ENCODE measurements at places on chromosomes 7 and 10.

DNA sequence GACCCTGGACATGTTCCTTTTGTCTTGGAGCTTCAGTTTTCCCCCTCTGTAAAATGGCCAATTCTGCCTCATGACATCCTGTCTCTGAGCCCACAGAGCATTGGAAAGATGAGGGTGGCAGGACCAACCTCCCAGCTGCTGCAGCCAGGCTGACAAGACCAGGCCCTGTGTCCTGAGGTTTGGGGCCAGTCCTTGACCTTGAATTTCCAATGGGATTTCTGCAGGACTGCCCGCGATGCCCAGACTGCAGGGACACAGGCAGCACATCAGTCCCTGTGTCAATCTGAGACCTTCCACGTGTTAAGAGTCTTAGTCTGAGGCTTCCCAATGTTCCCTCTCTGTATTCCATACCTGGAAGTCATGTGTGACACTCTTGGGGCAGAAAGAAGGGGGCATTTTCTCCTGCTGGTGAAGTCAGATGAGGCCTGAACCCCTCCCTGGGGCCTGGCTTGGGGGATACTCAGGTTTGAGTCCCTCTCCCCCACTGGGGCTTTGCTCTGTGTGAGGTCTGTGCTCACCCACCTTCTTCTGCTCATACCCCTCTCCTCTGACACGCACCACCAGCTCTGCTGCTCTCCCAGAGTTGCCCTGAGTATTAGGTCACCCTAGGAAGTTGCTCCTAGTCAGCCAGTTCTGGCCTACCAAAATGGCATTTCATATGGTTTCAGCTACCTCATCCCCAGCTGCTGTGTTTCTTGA lies 79.2 kb downstream of the ADCY1 start:
- DNase-seq: no peak

GRCh38 chr10:17216901-17217395 lies 11.1 kb upstream of the VIM start:
- DNase-seq: no peak

- DNase-seq: no peak
These were observed 74.9 kb upstream of the PCBD1 start for GRCh38 chr10:70963271-70963670.

DNA sequence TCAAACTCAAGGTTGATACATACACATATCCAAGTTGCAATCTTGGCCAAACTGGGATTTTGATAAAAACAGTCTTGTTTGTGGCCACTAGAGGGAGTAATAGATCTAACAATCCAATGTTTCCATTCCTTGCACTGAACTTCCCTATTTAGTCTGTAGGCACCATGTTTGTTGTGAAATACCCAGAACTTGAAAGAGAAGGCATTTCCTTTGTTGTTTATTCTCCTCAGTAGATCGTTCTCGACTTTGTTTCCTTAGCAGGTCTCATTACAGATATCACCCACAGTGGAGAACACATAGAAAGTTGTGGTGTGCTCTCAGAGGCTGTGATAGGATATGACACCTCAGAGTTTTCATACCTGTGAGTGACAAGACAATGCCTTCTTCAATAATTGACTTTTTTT lies 70.3 kb upstream of the MXI1 start:
- no peak for DNase-seq

- DNase-seq: no peak
These were observed 6.4 kb upstream of the MSS51 start for GRCh38 chr10:73439605-73440312.

DNA sequence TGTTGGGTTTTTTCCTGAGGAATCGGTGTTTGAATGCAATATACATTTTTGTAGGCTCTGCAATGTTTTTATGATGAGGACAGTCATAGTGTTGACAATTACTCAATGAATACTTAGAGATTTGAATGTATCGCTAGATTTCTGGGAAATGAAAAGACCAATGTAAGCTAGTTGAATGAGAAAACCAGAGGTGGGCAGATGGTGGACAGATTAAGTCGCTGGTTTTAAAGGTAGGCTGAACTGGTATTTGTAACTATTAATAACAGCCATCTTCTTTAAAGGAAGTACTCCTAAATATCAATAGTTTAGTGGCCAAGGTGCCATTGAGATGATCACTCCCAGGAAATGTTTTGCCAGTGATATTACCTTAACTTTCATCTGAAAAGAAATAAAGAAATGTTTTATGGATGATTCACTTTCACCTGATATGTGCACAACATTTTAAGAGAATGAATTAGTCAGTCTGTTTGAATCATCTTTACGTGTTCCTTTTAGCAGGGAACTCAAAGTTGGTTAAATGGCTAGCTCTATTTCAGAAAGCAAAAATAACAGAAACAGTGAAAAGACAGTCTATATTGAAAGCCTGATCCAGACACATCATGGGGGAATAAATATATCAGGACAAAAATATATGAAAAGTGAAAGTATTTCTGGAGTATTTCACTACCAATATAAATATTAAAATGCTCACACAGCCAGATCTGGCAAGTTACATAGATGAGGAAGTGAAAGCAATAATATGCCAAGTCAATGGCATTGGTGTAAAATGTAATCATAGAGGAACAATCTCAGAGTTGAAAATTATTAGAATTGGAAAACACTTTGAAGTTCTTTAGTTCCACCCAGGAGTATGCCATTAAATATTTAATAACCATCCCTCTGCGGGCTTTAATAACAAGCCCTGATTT lies 20.7 kb downstream of the MET start:
- no peak for DNase-seq

DNA sequence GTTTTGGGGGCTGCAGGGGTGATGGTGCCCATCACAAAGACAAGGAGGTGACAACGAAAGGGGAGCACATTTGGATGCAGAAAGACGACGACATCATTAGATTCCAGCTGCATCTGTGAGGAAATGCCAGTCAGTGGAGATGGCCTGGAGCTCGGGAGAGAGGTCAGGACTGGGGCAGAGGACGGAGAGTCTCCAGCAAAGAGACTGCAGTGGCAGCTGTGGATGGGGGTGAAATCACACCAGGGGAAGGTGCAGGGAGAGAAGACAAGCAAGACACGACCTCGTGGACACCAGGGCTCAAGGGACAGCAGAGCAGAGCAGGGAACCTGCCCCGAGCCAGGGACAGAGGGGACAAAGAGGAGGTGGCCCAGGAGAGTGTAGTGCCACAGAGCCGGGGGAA lies 203.4 kb downstream of the PRPF18 start:
- DNase-seq: no peak

- DNase-seq: no peak
These were observed 70.7 kb downstream of the ARHGAP22 start for GRCh38 chr10:48533951-48534720.

DNA sequence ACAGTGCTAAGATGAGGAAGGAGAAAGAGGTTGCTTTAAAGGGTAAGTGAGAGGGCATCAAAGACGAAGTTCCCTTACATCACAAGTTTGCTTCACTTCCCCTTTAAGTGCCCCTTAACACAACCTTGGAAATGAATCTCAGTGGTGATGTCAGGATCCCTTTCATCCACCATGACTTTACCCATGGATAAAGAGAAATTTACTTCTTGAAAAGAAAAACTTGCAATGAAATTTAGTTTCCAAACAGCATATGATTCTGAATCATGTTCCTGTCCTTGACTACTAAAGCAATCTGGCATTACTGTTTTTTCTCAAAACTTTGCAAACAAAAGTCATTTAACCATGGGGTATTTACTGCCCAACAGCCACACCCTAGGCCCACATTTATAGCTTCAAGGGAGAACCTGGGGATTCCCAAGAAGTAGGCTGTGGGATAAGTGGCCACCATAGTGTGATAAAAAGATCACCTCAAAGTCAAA lies 135.9 kb downstream of the ITGB8 start:
- no peak for DNase-seq

DNA sequence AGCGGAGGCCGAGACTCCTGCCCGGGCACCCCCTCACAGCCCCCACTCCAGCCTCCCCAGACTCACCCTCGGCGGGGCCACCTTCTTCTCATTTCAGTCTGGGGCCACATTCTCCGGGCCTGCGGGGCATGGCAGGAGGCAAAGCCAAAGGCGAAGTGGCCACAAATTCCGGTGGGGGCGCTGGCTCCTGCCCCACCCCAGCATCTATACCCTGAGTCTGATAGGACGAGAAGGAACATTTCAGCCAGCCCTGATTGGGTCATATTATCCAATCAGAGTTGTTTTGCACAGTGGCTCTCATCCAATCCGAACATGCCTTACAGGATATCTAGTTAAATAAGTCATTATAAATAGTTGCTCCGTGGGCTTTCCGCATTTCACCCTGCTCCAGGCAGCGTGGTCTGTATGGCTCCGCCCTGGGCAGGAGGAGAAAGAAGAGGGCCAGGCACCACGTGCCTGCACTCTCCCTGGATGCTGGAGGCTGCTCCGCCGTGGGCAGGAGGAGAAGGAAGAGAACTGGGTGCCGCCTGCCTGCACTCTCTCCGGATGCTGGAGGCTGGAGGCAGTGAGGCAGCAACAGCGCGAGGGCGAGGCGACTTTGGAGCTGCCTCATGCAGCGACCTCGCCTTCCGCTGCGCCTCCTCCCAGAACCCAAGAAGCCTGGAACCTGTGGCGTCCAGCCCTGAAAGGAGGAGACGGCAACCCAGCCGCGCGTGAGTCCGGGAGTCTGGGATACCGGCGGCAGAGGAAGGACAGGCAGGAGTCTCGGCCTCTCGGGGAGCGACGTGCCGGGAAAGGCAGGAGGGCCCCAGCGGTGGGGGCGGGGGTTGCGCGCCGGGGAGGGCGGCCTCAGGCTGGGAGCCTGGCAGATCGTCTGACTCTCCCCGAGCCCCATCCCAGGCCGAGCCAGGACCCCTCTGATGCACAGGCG lies 162.9 kb downstream of the ZNF33B start:
- no peak for DNase-seq

- peak; percentile 34 for DNase-seq
These were observed 1.1 kb downstream of the ZNF777 start for GRCh38 chr7:149459540-149460452.

DNA sequence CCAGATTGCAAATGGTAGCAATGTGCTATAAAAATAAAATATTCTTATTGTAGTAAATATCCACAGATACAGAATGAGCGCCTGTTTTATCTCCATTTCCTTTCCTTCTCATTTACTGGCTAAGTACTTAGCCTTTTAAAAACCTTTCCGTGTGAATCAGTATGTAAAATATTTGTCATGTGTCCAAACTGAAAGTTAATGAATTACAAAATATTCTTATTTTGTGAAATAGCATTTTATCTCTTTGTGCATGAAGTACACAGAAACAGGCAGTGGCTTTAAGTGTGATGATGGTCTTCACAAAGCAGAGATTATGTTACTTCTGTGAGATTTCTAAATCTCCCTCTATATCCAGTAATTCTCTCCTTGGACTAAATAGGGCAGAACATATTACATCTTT lies 56.7 kb upstream of the KIAA1217 start:
- DNase-seq: no peak

DNA sequence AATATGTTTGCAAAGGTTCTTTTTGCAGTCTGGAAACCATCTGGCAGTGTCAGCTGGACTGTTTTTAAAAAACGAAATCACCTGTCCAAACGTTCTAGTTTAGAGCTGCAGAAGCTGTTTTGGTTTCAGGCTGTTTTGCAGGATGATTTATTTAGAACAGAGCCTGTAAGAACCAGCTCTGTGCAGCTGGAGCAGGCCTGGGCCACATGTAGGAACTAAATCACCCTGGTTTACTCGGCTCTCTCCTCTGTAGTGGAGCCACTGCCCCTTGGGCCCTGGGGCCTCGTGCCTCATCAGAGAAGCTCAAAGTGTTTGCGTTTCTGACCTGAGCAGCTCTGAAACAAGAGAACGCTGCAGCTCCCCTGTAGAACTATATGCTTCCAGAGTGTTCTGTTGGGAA lies 142.5 kb downstream of the ACTR3B start:
- DNase-seq: no peak

DNA sequence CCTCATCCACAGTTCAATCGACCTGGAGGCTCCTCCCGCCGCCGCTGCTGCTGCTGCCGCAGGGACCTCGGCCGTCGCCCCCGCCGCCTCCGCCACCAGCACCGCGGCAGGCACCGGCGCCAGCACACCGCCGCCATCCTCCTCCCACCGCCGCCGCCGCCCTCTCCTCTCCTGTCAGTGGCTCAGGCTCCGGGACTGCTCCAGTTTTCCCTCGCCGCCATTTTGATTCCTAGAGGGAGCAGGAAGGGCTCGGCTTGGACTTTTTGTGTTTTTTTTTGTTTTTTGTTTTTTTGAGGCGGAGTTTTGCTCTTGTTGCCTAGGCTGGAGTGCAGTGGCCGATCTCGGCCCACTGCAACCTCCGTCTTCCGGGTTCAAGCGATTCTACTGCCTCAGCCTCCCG lies 3.0 kb upstream of the MCM10 start:
- DNase-seq: peak; percentile 22

GRCh38 chr7:66604198-66604597 lies 24.5 kb upstream of the KCTD7 start:
- no peak for DNase-seq

GRCh38 chr7:261341-262250 lies 28.4 kb upstream of the FOXL3 start:
- no peak for DNase-seq

DNA sequence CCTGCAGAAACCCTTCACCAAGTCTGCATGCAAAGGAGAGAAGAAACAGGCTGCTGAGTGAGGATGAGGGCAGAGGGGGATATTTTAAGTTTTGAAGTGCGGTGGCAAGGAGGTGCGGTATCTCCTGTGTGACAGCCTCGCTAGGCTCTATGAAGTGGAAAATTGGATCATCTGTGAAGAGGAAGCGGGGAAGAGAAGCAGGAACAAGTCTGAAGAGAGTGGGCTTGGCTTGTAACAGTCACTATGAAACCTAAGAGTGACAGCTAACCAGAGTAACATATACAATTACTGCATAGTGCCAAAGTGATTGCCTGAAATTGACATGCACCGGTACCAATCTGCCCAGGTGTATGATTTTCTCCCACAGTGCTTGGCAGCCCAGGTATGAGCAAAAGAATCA lies 287.5 kb upstream of the KLF14 start:
- no peak for DNase-seq

DNA sequence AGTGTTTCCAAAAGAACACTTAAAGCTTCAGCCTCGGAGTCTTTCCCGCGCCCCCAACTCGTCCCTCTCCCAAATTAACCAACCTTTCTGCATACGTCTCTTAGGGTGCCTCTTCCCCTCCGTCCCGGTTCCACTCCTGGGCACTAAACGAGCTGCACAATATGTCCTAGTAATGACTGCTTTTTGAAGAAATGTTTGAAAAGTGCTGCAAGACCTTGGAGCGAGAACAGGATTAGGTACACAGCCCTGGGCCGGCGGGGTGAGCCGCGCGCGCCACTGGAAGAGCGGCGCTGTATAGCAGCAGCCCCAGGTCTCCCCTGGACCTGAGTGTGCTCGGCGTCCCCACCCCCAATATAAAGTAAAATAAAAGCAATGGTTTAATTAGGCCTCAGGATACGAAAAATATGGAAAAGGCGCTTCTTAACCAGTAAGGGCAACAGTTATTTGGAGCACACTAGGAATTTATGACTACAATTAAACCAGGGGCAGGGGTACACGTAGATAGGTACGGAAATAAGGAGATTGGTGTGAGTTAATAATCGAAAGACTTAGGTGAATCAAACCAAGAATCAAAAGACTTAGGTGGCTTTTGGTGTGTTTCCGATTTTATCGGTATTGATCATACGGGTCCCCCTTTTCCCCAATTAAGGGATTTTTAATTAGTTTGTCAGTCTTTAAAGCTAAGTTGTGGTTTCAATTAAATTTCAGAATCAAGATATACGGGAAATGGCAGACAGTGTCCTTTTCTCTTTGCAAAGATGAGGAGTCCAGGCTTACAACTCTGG lies 1.9 kb downstream of the TET1 start:
- no peak for DNase-seq

Data from T-helper 2 cell treated with Interferon-gamma antibody and Interleukin-4, amounts not matched to agents 5 μg/mL and 100 μg/mL, for 36 hours (primary cell).